ENCODE measurements at places on chromosomes 1 and 21. TPM values are rescaled to one million over a fixed set of nuclear protein-coding genes. Genes with fewer than 3 reads are reported as not detected.

Gene IGSF8
- polyA plus RNA-seq, result 13.4 TPM

Gene BATF3
- polyA plus RNA-seq, result 1.6 TPM

Gene CELA3B
- not detected for polyA plus RNA-seq

Gene SERTAD4
- polyA plus RNA-seq, result 2.1 TPM

Gene TMEM269
- not detected for polyA plus RNA-seq

Gene CTSK
- 4.9 TPM for polyA plus RNA-seq

Gene LRRC39
- polyA plus RNA-seq, result 355 TPM

Gene PEX19
- polyA plus RNA-seq, result 25.2 TPM

Gene CELA2B
- not detected for polyA plus RNA-seq

DNA sequence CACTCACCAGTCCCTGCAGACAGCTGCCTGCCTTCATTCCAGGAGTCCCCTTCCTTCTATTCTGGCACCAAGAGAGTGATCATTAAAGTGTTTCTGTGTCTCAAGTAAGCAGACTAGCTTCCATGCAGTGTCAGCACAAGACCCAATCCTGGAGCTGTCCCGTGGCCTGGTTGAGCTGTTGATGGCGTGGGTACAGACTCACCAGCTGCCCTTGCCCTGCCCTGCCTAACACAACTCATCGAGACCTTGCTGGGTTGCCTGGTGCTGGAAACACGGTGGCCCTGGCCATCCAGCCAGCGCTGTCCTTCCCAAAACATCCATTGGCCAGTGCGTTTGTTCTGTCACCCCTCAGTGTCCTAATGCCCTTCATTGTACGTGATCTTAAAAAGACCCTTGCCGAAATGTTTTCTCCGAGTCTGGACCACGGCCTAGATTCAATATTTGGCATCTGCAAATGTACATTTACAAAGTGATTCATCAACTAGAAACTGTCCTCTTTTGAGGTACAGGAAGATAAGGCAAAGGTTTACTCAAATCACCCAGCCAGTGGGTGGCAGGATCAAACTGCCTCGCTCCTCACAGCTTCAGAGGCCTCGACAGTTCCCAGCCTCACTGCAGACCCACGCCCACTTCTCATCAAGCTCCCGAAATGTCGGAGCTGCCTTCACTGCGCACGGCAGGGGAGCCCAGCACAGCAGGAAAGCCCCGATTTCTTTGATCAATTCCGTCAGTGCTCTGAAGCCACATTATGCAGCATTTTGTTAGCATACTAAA is 494.2 kb downstream of the KIF26B start:
- no peak for DNase-seq

DNA sequence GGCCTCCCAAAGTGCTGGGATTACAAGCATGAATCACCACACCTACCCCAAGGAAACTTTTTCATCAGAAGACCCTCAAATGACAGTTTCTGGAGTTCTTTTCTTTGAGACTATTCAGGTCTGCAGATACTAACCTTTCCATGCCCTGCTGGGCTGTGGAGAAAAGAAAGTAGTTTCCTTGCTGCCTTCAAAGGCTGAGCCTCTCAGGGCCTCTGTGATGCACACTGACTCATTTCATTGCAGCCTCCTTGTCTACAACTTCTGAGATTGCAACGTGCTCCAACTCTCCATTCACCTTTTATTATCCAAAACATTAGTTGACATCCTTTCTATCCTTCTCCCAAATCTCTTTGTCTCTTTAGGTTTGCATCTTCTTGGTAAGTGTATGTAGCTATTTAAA is 8.8 kb upstream of the SAMSN1 start:
- no peak for DNase-seq

- no peak for DNase-seq
Measured at GRCh38 chr1:240194120-240194519, 102.4 kb downstream of the FMN2 start.

DNA sequence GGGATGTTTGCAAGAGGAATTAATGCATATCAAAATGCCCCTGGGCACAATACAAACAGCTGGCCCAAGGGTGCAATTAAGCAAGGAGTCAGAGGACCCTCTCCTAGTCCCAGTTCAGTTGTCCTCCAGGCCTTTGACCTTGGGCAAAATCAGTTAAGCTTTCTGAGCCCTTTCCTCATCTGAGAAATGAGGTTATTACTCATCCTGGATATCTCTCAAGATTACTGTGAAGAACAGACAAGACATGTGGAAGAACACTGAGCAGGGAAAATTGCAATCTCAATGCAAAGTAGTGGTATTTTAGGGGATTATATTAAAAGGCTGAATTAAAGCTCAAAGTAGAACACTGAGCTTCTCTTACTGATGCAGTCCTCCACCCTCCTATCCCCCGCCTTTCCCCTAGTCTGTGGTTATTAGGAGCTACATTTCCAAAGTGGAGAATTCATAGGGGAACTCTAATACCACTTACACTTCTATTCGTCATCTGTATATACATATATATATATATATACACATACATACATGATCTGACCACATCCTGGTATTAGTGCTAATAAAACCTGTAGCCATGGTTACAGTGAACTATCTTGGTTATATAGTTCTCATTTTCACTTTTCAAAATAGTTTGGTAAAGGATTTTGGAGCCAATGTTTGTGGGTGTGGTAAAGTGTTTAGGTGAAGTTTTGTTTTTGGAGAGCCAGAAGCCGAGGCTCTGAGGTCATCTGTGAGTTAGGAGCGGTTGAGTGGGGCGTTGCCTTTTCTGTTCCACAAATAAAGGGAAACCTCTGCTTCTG is 18.1 kb downstream of the KIAA0040 start:
- no peak for DNase-seq

DNA sequence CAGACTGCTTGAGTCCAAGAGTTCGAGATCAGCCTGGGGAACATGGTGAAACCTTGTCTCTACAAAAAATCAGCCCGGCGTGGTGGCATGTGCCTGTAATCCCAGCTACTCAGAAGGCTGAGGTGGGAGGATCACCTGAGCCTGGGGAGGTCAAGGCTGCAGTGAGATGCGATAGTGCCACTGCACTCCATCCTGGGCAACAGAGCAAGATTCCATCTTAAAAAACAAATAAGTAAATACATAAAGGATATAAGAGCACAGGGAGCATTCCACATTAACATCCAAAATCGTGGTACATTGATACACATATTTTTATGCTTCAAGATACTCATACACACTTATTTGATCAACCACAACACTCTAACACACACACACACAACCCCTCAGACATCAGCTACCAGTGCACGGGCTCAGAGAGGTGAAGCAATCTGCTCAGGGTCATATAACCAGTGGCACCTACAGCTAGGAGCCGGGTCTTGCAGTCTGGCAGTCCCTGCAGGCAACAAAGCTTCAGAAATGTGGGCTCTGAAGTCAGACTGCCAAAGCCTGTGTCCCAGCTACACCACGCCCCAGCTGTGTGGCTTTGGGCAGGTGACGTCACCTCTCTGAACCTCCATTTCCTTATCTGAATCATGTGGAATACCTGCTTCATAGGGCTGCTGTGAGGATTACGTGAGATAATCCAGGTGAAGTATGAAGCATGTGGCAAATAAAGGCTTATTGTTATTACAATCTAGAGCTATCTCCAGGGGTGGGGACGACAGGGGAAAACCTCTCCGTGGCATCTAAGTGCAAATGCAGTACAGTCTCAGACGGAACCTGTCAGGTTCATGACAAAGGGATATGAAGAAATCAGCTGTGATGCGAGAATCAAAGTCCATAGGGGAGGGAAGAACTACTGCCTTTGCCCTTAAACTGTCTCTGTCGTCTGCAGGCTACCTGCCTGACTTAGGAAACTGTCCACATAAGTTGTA is 4.8 kb upstream of the CRYBG2 start:
- DNase-seq, result no peak

DNA sequence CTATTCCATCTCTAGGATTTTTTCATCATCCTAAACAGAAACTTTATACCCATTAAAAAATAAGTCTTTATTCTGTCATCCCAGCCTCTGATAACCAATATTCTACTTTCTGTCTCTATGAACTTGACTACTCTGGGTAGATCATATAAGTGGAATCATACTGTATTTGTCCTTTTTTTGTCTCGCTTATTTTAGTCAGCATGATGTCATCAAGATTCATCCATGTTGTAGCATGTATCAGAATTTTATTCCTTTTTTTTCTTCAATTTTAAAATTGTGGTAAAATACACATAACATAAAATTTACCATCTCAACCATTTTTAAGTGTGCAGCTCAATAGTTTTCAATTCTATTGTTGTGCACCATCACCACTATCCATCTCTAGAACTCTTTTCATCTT is 90.0 kb downstream of the SYT14 start:
- DNase-seq, result no peak

DNA sequence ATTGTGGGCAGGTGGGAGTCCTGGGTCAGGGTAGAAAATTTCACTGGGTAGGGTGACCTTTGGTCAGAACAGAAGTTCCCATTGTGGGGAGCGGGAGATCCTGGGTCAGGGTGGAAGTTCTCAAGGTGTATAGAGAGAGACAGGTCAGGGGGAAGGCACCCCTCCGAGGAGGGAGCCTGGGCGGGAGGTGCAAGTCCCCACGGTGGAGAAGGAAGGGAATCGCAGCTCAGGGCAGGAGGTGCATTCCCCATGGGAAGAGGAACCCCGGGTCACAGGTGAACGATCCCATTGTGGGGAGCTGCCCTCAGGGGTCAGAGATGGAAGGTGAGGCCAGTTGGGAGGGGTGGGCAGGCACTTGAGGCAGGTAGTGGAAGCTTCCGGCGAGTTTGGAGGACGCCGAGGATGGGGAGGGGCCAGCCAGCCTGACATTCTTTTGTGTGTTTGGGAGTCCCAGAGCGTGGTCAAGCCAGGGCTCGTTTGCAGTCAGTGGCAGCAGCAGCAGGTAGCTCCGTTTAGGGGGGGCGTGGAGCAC is 637 bp downstream of the LYPLA2 start:
- DNase-seq, result no peak

GRCh38 chr21:36193200-36193599 is 36.6 kb downstream of the DOP1B start:
- DNase-seq, result no peak

DNA sequence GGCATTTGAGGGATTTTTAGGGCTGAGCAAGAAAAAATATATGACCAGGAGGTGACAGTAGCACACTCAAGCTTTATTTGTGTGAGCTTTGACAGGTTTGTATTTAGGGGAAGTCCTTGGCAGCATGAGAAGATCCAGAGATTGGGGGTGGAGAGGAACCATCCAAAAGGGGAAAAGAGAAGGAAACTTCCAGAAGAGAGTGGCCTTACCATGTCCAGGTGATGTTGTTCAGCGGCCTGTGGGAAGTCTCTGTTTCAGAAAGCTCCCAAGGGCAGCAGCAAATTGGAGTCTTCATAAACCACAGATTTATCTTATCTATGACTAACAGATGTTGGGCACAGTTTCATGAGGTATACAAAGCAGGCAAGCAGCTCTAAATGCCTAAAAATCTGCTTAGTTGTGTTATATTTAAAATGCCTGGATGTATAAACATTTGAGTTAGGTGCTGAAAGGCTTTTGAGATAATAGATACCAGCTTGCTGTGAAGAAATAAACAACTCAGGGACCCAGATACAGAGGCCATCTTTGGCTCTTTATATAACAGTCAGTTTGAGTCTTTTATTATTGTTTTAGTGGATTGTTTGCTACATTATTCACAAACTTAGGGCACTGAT is 21.2 kb upstream of the ADAR start:
- no peak for DNase-seq

DNA sequence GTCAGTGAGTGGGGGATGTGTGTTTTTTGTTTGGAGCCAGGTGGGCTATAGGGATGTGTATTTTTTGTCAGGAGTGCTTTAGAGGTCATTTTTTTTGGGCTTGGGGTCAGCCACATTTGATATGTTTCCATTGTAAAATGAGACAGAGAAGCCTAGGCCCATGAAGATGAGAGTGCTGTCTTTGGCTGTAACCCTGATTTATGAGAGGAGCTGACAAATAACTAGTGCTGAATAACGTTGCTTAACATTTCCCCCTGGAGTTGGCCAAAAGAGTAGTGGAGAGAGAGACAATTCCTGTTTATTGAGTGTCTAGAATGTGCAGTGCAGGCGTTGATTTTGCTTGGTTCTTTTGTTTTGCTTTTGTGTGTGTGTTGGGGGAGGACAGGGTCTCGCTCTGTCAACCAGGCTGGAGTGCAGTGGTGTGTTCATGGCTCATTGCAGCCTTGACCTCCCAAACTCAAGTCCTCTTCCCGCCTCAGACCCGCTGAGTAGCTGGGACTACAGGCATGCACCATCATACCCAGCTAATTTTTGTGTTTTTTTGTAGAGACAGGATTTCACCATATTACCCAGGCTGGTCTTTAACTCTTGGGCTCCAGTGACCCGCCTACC is 64.7 kb downstream of the S1PR1 start:
- no peak for DNase-seq

GRCh38 chr1:8239039-8239305 is 78.9 kb upstream of the SLC45A1 start:
- DNase-seq, result no peak

DNA sequence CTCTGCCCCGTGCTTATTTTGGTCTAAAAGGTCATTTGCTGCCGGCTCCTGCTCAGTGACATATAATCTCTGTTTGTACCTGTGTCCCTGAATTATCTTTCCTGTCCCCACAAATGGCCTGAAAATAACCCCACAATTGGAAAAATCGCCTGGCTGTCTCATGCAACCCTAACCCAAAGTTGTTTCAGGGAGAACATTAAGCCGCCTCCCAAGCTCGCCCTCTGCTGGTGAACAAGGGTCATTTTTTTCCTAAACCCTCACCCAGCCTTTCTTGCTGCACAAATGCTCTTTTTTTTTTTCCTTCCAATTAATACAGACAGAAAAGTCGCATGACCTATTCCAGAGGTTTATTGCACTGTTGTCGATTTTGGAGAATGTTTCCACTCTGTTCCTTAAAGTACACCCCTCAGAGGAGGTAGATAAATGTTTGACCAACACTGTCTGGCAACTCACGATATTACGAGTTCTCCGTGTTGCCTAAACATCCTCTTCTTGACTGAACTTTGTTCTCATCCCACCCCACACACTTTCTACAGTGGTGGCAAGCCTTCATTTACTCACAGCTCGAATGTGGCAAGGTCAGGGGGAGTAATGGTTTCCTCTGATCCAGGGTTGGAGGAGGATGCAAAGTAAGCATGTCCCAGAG is 148.7 kb downstream of the ZZZ3 start:
- peak; percentile 62 for DNase-seq

- no peak for DNase-seq
Measured at GRCh38 chr1:47948126-47948525, 49.1 kb downstream of the TRABD2B start.

DNA sequence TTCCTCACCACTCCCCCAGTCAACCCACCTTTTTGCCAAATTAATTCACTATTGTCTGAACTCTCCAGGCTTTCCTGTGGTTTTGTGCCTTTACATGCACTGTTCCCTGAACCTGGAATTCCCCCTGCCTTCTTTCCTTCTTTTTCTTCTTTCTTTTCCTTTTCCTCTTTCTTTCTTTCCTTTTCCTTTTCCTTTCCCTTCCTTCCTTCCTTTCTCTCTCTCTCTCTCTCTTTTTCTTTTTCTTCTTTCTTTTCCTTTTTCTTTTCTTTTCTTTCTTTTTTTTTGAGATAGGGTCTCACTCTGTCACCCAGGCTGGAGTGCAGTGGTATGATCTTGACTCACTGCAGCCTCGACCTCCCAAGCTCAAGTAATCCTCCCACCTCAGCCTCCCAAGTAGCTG is 56.6 kb upstream of the CDC42BPA start:
- no peak for DNase-seq
